ENCODE measurements at places on chromosomes 13 and 19.

- DNase-seq = peak; percentile 32
These were observed 581 bp downstream of the CALR start for GRCh38 chr19:12938779-12939601.

DNA sequence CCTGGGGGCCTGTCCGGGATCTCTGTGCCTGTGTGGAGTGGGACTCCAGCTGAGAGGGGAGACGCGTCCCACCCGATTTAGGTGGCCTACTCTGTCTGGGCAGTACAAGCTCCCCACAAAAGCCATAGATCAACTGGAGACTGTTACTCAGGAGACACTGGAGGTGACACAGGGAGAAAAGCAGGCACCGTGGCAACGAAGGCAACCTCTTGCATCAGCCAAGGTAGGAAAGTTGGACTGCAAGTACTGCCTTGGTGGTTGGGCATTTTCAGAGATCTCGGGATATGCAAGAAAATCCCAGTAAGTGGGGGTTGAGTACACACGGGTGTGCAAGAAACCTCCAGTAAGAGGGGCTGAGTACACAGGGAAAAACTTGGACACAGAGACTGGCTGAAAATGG lies 1060.0 kb upstream of the MIR17HG start:
- no peak for DNase-seq

- DNase-seq = no peak
These were observed 21.5 kb downstream of the C13orf46 start for GRCh38 chr13:113952151-113952982.

- DNase-seq = no peak
These were observed 10.6 kb downstream of the CSNK1A1L start for GRCh38 chr13:37094840-37095239.

DNA sequence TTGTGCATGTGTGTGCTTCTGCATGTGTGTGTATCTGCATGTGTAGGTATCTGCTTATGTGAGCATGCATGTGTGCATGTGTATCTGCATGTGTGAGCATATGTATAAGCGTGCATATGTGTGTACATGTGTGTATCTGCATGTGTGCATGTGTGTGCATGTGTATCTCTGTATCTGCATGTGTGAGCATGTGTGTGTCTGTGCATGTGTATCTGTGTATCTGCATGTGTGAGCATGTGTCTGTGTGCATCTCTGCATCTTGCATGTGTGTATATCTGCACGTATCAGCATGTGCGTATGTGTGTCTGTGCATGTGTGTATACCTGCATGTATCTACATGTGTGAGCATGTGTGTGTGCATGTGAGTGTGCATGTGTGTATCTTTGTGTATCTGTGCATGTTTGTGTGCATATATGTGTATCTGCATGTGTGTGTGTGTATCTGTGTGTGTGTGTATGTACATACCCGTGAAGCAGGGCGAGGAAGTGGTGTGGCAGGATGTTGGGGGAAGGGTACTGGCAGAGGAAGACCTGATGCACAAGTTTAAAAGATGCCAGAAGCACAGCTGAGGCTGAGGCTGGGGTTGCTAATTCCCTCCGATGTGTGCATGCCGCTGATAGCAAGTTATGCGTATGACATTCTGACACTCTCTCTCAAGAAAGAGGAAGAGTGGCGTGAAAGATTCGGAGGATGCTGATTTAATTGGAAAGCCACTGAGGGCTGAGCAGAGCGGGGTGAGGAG lies 64.2 kb downstream of the TEX29 start:
- no peak for DNase-seq

GRCh38 chr19:10390652-10391286 lies 10.4 kb upstream of the TYK2 start:
- peak; percentile 54 for DNase-seq
